ENCODE measurements at places on chromosomes 3 and 15.
A peak's percentile ranks its signal among the peaks of the same experiment; 100 is the strongest.

GRCh38 chr3:173397161-173398110 lies at the start of gene NLGN1:
Gene NLGN1, plus strand, starts transcription at chr3:173397744.
- DNase-seq, result peak; percentile 9

DNA sequence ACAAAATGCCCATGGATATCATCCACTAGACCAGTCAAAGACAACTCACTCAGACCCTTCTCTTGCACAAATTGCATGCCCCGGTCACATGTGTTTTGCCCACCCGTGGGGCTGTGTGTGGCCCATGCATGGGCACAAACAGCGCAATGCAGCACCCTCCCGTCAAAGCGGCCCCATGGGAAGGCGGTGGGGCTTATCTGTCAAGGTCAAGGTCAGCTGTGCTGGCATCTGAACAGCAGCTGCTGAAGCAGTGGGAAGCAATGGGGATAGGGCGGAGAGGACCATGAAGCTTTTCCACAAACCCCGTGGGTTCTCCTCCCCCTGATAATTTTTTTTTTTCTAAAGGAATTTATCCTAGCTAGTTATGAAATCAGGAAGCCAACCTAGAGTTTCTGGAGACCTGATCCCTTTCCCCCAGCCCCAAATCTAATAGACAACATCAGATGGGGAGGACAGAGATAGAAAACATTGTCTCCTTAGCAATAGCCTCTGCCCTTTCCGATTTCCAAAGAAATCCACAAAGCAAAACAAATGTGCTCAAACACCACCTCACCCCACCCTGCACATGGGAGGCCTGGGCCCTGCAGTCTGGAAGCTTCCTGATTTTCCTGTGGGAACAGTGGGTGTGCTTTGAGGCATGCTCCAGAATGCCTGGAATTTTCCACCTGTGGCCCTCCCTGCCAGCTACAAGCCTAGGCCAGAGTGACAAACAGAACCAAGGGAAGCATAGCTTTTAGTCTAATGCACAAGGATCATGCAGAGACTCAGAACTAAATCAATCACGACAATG lies 84.4 kb downstream of the BDH1 start:
- DNase-seq, result no peak

DNA sequence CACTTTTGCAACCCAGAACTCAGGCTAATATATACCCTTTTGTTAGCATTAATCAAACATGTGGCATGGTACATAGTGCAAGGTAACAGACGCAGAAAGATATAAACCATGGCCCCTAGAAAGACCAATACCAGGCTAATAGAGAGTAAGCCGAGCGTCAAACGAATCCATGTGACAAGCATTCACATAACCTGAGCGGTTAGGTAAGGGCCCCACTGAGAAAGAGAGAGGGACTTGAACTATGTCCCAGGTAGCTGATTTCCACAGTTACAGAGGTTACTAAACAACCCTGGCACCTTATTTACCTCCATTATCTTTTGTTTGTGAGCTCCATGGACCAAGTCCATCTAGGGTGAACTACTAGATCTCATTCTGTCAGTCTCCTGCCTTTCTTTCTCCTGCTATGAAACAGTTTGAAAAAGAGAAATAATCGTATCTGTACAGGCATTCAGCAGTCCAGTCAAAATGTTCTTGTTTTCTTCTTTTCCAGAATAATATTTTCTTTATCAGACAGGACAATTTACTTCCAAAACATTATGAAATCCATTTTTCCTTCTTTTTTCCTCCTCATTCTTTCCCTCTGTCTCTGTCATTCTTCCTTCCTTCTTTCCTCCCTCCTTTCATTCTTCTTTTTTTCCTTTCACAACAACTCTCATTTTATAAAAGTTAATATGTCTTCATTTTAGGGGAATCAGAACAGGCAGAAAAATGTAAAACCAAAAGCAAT lies 30.5 kb upstream of the TNFSF10 start:
- DNase-seq, result no peak

- no peak for DNase-seq
Observed at GRCh38 chr3:150202711-150203110, 205.4 kb upstream of the TSC22D2 start.

DNA sequence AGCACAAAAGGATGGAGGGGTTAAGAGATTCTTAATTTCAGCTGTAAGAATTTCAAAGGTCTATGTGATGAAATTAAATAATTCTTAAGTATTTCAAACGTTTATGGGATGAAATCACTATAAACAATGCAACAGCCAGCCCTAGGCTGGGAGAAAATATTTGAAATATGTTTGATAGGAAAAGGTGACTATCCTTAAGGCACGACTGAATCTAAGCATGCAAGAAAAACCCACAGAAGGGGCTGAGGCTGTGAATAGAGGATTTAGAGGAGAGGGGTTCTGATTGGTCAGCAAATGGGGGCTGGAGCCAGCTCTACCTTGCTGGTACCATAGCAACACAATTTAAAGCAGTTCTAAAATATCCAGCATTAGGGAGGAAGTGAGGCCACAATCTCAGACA lies 220.8 kb upstream of the ATP10A start:
- DNase-seq, result no peak

- no peak for DNase-seq
Observed at GRCh38 chr3:145898487-145898886, 262.5 kb downstream of the PLOD2 start.

GRCh38 chr15:47813748-47814384 lies 96.6 kb downstream of the SEMA6D start:
- no peak for DNase-seq

GRCh38 chr3:31978553-31978952 lies 2.5 kb downstream of the OSBPL10 start:
- no peak for DNase-seq

DNA sequence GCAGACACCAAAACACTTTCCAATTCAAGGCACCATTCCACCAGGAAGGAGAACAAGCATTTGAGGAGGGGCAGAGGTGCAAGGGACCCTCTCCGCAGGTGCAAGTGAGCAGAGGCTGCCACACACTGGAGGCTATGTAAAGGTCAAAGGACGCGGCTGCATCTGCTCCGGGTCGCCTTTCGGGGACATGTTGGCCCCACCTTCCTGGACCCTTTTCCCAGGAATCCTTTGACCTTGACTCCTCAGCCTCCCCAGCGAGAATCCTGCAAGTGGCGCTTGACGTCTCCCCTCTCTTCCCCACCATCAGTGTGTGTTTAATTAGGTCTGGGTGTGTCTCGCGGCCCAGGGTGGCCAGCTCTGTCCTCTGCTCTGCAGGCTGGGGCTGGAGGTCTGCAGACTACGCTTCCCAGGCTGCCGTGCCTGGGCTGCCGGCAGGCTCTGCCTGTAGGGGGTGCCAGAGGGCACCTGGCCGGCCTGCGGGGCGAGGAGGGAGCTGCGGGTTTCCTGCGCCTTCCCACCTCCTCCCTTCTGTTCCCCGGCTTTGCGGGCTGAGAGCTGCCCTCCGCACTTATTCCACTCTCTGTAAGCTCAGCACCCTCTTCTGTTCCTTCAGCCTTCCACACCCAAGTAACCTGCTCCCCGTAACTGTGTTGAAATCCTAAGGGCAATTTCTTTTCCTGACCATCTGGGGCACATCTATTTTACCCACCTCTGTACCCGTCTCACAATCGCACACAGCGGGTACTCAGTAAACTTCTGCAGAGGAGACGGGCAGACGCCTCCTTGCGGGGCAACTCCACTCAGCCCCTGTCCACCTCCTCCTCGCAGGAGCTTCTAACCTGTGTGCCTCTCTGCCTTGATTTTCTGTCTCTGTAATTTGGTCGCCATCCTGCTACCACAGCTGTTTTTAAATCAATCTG lies 129.8 kb downstream of the NSMCE3 start:
- peak; percentile 74 for DNase-seq

DNA sequence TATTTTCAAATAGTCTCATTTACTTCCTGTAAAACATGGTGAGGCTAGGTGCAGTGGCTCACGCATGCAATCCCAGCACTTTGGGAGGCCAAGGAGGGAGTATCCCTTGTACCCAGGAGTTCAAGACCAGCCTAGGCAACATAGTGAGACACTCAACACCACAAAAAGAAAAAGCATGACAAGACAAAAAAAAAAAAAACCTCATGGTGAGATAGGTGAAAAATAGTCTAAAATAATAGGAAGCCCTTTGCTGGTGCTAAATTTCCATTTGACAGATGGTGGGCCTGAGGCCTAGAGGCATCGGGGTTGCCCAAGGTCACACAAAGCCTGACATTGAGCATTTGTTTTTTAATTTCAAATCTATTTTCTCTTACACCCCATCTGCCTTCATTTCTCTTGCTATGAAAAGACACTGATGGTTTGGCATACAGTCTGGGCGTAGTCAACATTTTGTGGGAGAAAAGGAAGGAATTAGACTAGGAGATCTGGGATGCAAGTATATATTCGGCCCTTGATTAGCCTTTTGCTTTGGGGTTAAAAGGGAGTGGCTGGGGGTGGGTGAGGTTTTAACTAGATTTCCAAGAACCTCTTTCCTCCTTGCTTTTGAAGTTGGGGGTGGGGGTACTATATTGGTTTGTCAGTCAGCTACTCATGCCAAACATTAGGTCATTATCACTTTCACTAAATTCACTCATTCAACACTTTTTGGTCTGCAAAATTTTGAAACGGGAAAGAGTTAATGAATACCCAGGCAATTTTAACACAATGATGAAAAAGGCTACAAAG lies 11.3 kb downstream of the RAB8B start:
- DNase-seq, result no peak

DNA sequence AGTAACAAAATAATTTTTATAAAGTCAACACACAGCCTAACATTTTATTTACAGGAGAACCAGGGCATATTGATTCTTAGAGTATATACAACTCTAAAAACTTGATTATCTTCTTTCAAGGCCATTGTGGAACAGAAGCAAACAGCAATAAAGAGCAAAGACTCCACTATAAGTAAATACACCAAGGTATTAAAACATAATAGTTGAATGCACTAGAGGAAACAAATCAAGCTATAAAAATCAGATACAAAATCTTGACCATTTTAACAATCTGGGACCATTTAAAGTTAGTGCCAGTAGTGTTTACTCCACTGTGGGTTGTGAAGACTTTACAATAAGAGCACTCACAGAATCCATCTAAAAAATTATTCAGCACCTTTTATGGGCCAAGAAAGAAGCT lies 323.6 kb downstream of the AGBL1 start:
- DNase-seq, result no peak

GRCh38 chr3:110664148-110664547 lies 407.5 kb upstream of the NECTIN3 start:
- no peak for DNase-seq

- peak; percentile 24 for DNase-seq
Observed at GRCh38 chr3:181711325-181712135, at the start of gene SOX2. Gene SOX2, plus strand, starts transcription at chr3:181711925. Its CDS starts 436 bp downstream, at chr3:181712361.

- no peak for DNase-seq
Observed at GRCh38 chr3:192005989-192006388, 545.0 kb downstream of the PYDC2 start.

GRCh38 chr3:14286887-14287500 lies 108.4 kb downstream of the LSM3 start:
- no peak for DNase-seq

DNA sequence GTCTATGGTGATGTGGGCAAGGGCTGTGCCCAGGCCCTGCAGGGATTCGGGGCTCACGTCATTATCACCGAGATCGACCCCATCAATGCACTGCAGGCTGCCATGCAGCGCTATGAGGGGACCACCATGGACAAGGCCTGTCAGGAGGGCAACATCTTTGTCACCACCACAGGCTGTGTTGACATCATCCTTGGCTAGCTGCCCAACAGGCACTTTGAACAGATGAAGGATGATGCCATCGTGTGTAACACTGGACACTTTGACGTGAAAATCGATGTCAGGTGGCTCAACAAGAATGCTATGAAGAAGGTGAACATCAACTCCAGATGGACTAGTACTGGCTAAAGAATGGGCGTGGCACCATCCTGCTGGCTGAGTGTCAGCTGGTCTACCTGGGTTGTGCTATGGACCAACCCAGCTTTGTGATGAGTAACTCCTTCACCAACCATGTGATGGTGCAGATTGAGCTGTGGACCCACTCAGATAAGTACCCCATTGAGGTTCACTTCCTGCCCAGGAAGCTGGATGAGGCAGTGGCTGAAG lies 6.1 kb upstream of the USP8 start:
- no peak for DNase-seq

Measured in stimulated activated naive CD8-positive, alpha-beta T cell treated with anti-CD3 and anti-CD28 coated beads, Interleukin-15, Interleukin-2, amounts not matched to agents 100 U/mL and 50 U/mL, for 24 hours (primary cell).